ENCODE measurements at places on chromosomes 4 and X.

GRCh38 chr4:26724534-26724933 is 136.1 kb upstream of the STIM2 start:
- no peak for DNase-seq

GRCh38 chrX:42246814-42247213 is 323.5 kb upstream of the CASK start:
- no peak for DNase-seq

DNA sequence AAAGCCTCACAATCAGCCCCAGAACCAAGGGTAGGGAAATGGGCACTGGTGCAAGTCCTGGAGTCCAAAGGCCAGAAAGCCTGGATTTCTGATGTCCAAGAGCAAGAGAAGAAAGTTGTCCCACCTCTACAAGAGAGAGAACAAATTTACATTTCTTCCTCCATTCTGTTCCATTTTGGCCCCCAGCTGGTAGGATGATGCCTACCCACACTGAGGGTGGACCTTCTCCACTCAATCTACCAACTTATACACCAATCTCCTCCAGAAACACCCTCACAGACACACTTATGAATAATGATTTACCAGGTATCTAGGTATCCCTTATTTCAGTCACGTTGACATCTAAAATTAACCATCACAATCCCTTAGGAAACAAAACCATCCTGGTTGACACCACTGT is 367.8 kb upstream of the GRIA3 start:
- DNase-seq: no peak

DNA sequence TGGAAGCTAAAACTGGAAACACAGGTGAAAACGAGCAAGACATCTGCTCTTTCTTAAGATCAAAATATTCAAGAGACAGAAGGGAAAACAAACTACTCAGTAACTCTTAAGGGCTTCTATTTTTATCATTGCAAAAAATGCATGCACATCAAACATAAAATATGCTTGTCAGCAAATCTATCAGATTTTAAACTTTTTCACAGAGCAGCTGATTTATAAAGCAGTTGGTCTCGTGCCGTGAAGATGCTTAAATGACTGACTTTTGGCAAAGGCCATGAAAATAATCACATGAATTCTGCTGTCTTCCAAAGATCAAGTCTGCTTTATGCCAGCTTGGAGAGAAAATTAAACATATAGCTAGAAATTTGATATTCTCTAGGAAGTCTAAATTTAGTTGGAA is 482.1 kb upstream of the HS3ST1 start:
- DNase-seq: no peak

GRCh38 chr4:5650040-5650439 is 58.3 kb downstream of the EVC2 start:
- no peak for DNase-seq

DNA sequence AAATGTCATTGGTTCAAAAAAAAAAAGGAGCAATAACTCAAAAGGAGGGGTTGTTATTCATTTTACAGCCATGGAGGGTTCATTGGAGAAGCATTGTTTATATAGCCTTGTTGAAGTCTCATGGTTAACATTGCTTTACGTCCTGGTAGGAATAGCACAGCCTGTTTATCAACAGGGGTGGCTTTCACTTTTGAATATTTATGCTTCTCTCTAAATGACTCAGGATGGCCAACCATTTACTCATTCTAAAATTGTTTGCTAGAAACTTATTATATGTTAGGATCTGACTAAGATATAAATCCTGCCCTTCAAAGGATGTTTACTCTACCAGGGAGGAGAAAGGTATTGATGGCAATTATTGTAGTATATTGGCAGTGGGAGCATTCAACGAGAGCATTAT is 534.1 kb upstream of the GALNTL6 start:
- DNase-seq: no peak

DNA sequence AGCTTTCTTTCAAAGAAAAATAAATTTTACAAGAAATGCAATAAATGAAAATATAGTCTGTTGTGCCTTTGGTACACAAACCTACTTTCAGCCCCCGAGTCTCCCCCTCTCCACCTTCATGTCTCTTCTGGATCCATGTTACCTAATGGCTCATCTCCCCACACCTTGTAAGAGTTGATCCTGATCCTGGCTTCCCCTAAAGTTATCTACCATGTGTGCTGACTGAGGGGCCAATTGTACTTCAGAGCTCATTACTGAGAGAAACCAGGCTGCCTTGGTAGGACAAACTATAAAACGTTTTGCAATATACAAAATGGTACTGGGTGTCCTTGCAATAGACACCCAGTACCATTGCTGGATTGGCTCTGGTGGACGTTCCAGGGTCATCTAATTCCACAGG is 11.8 kb downstream of the PALLD start:
- DNase-seq: no peak

DNA sequence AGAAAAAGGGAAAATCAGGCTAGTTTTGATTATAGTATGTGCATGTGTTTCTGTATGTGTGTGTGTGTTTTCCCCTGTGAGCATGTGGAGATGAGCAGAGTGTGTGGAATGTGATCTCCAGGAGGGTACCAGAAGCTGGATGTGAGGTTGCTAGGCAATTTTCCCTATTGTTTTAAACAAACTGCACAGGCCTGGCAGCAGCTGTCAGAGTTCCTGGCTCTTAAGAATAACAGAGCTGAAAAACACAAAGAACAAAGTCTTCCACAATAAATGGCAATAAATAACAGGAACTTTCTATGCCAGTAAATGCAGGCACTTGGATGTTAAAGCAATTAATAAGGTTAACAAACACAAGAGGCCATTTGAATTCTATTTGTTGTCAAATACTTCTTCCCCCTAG is 344.6 kb upstream of the CTSO start:
- DNase-seq: no peak

DNA sequence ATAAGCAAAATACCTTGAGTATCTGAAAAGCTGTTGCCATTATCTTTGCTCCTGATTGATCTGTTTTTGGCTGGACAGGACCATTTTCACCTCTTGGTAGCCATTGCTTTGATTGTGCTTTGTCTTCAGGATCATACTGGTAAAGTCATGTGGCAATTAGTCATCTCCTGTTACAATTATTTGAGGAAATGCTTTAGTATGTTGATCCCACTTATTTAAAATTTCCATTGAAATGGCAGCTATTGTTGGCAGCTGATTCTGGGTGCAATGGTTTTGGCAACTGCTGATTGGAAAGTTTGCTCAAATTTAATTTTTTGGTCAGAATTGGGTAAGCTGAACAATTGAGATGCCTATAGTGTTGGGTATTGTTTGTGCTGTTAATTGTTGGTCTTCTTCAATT is 238.3 kb upstream of the TLL1 start:
- no peak for DNase-seq
